Cardiac fibroblast (primary cell): ENCODE measurements at places on chromosomes 1 and 21.

DNA sequence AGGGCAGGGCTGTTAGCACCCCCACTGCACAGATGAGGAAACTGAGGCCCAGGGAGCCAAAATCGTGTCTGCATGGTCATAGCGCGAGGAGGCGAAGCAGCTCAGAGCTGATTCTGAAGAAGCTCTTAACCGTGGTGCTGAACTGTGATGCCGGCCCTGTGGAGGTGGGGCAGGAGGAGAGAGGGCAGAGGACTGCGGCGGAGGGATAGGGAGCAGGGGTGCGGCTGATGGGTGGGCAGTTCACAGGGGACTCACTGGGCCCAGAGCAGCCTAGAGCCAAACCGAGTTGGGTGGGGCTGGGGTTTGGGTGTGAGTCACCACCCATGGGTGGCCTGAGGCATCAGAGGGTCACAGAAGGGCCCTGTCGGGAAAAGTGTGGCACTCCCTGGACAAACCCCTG is 74.7 kb downstream of the RAP1GAP start:
- DNase-seq: peak; percentile 20

DNA sequence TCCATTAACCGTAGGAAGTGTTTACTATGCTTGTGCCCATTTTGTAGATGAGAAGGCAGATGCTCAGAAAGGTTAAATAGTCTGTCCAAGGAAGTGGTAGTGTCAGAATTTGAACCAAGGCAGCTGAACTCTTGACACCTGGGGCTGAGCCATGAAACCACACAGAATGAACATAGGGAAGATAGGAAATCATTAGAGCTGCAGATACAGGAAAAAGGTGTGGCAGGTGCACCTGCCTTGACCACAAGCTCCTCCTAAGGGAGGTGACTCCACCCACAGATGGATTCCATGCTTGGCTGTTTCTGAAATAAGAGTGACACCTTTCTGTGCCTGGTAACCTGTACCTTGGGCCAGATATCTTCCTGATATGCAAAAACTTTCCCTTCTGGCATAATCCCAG is 69.9 kb upstream of the IGSF21 start:
- DNase-seq: no peak

- DNase-seq: peak; percentile 3
These were observed 52.4 kb downstream of the NEGR1 start for GRCh38 chr1:72229893-72230292.

GRCh38 chr1:14630986-14631385 is 32.5 kb downstream of the KAZN start:
- no peak for DNase-seq

GRCh38 chr1:239125893-239126292 is 260.5 kb upstream of the CHRM3 start:
- DNase-seq: no peak

- DNase-seq: peak; percentile 67
These were observed 85.2 kb downstream of the ARHGEF10L start for GRCh38 chr1:17624611-17625233.

- no peak for DNase-seq
These were observed 6.8 kb upstream of the LY9 start for GRCh38 chr1:160789051-160789701.

- DNase-seq: no peak
These were observed 9.0 kb downstream of the BLACAT1 start for GRCh38 chr1:205446828-205447227.

- DNase-seq: no peak
These were observed 477 bp downstream of the ICMT start for GRCh38 chr1:6235296-6235677.

DNA sequence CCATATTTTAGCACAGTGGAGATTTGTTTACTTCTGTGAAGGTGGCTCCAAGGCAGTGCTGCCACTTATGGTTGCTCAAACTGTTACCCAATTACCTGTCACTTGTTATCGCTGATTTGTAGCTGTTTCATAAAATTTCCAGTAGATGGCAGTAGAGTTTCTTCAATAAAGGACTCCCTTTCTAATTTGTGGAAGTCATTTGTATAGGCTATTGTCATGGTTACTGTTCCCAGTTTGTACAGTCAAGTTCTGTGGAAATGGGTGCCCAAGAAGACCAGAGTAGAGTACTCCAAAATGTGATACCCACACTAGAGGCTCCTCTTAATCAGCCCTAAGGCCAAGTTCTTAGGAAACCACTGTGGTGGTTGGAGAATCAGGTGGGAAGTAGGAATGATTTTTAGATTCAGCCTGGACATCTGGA is 186.1 kb downstream of the CLEC20A start:
- peak; percentile 89 for DNase-seq

GRCh38 chr1:18384059-18384458 is 96.7 kb upstream of the KLHDC7A start:
- no peak for DNase-seq

DNA sequence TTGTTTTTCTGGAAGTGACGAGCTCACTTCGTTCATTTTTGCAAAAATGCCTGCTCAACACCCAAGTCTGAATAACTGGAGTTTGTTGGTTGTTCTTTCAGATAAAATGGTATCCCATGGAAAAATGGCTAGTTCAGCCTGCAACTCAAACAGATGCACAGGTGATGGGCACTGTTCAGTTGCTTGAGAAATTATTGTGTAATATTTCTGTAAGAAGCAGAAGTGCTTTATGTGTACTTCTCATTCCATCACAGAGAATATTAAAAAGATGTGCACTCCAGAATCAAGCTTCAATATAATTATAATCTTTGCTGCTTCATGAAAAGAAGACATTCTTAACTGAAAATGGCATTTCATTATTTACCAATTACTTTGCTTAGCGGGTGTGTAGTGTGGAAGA is 9.1 kb downstream of the SYT2 start:
- no peak for DNase-seq

GRCh38 chr1:159067699-159068621 is 8.6 kb downstream of the AIM2 start:
- no peak for DNase-seq

DNA sequence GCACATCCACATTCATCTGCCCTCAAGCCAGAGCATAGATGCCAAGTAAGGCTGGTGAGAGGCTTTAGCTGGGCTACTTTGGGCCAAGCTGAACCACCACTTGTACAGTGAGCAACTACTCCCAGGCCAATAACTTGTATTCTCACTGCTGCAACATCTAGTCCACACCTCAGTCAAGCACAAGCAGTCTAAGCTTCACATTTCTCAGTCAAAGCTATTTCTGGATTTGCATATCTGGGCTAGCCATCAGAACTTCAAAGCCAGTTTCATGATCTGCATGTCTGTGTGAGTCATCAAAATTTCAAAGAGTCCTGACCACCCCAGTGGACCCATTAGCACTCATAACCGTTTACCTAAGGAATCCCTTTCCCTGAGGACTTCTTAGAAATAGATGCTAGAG is 77.7 kb upstream of the DIRAS3 start:
- DNase-seq: peak; percentile 27

- no peak for DNase-seq
These were observed 79.9 kb upstream of the GPR52 start for GRCh38 chr1:174367892-174368291.

DNA sequence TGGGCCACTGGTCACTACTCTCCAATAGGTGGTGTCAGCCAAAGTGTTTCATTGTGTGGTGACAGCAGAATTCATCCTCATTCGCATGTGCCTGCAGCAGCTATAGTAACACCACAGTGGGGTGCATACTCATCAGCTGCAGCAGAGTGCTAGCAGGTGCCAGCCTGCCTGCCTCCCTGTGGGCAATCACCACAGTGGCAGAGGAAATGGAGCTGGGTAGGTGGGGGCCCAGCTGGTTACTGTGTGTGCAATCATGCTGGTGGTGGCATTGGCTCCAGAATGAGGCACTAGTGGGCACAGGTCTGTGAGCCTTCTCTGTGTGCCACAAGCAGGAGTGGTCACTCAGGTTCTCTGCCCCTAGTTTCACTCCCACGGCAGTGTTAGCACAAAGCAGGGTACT is 579.2 kb downstream of the PTPRC start:
- no peak for DNase-seq

DNA sequence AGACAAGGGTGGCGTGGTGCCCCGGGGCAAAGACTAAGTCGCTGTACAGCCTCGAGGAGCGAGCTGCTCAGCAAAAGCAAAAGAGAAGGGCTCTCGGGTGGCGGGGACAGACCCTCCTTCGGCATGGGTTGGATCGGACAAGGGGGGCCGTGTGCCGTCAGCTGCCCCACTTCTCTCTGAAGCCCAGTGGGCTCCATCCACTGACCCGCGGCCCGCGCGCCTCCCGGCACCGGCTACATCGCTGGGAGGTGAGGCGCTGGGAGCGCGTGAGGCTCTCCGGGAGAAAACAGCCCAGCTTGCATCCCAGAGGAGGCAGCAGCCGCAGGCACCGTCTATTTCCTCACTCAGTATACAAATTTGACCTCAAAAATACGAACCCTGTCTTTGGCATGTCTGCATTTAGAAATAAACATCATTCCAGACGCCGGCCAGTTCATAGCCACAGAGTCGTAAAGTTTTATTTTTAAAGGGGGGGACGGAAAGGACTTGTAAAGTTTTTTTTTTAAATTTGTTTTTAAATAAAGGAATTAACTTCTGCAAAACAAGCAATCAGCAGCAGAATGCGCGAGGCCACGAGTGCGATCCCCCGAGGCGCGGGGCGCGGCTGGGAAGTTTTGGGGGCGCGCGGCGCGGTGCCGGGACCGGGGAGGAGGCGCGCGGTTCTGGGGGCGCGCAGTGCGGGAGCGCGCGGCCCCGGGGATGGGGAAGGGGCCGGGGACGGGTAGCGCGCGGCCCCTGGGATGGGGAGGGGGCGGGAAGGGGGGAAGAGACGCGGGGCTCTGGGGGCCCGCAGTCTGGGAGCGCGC is 689 bp upstream of the GPR137B start:
- DNase-seq: peak; percentile 53

DNA sequence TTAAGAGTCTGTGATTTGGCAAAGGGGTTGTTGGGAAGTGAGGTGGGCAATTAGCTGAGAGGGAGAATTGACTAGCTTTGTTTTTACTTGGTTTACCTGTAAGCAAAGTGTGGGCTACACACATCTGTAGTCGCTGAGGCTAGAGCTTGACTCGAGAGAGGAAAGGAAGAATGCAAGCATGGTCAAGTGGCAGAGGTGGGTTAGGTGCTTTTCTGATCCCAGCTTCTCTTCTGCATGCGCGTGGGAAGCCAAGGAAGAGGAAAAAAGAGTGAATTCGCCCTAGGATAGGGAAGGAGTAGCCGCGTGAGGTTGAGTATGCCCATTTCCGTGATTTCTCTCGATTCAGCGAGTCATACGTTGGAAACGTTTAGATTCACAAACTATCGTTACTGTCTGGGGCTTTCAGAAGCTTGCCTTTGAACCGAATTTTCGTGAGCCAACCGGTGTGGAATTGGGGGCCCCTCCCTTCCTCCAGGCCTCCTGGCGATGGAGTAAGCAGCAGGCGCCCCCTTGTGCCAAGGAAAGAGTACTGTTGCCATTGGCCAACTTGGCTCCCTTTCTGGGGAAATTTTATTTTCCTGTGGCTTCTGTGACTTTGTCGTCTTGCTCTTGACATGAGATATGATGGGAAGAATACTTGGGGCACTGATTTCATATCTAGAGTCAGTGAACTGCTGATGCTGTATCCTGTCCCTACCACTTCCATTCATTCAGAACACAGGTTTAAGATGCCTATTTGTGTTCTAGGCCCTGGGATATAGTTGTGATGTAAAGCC is 1.3 kb downstream of the PIGV start:
- DNase-seq: peak; percentile 91

- DNase-seq: peak; percentile 87
These were observed 87.2 kb downstream of the MRPL37 start for GRCh38 chr1:54287176-54287650.

GRCh38 chr1:101389547-101389929 is 152.7 kb downstream of the S1PR1 start:
- no peak for DNase-seq

GRCh38 chr1:67298762-67299161 is 8.9 kb upstream of the IL12RB2 start:
- no peak for DNase-seq

- DNase-seq: no peak
These were observed 24.0 kb upstream of the WASF2 start for GRCh38 chr1:27513958-27514357.

DNA sequence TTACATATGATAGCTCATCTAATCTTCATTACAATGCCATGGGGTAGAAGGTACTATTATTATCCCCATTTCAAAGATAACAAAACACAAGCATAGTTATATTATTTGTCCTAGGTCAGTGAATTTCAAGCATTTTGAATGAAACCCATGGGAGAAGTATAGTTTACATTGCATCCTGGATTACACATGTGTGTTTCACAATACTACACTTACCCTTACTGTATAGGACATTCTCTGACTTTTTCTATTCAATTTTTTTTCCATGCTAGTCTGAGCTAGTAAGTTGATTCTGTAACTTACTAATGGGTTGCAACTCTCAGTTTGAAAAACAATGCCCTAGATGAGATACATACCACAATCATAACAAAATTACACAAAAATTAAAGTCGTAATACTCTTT is 8.7 kb upstream of the GPX7 start:
- no peak for DNase-seq

DNA sequence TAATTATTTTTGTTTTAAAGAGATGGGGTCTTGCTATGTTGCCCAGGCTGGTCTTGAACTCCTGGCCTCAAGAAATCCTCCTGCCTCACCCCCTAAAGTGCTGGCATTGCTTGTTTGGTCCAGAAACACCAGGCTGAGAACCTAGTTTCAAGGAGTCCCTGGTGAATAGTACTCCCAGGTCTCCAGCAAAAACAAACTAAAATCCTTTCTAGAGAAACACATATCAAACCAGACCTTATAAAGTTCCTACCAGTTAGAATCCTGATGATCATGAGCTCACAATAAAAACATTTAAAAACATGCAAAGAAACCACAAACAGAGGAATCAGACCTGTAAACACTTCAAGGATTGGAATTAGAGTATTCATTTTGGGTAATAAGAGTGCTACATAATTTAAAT is 34.4 kb upstream of the PADI1 start:
- peak; percentile 78 for DNase-seq

DNA sequence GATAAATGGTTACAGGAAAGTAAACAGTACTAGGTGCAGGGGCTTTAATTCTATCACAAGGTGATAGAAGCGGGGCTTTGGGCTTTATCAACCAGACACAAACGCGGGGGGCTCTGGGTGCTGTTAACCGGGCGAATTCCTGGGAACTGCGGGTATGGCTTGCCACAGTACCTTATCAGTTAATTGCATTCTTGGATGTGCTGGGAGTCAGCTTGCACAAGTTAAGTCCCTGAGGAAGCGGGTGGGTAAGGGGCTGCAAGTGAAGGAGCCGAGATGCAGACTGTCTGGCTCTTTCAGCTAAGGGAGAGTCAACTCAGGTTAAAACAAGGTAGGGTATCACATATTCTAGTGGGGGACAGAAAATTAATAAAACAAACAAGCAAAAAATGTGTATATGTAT is 661 bp downstream of the GBP4 start:
- peak; percentile 9 for DNase-seq

DNA sequence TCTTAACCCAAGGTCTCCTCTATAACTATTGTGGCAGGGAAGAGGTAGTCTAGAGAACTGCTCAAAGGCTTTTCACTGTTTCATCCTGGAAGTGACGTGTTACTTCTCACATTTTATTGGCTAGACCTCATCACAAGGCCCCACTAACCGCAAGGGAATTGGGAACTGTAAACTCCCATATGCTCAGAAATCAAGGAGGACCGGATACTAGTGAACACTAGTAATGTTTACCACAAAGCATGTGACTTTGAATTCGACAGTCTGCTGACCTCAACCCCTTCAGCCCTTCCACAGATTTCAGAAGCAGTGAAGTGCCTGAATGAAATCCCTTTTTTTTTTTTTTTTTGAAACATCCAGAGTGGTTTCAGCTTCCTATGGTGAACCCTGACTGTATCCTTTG is 3.4 kb upstream of the EEIG2 start:
- DNase-seq: no peak

- no peak for DNase-seq
These were observed 361 bp upstream of the LMX1A start for GRCh38 chr1:165356876-165357275.
